ENCODE measurements at places on chromosomes 1 and 21.

DNA sequence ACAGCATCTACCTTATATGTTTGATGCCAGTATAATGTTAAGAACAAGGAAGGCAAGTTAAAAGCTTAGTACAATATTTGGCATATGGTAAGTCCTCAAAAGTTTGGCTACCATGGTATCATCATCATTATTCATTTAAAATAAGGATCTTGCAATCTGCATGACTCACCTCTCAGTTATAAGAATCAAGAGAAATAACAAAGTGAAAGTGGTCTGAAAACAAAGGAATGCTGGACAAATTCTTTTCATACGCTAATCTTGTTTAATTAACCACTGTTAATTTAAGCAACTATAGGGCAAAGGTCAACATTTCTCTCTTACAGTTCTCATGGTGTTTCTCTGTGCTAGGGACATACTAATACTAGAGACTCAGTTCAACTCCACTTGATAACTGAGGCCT lies 13.0 kb upstream of the CLDN19 start:
- DNase-seq = no peak

DNA sequence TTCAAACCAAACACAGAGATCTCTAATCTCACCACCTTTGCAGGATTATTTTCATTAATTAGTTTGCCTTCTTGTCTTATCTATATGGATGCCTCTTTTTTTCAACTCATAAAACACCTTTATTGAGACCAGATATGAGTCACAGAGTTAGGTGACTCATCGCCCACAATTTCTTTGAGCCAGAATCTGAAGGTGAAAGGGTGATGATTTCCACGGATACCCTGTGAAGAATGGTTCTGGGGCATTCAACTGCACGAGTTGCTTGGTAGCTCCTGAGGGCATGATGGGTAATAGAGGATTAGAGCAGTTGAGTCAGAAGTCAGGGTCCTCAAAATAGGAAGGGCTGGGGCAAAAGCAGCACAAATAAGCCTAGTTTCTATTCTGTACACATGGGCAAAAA lies 128.2 kb downstream of the TBX19 start:
- no peak for DNase-seq

DNA sequence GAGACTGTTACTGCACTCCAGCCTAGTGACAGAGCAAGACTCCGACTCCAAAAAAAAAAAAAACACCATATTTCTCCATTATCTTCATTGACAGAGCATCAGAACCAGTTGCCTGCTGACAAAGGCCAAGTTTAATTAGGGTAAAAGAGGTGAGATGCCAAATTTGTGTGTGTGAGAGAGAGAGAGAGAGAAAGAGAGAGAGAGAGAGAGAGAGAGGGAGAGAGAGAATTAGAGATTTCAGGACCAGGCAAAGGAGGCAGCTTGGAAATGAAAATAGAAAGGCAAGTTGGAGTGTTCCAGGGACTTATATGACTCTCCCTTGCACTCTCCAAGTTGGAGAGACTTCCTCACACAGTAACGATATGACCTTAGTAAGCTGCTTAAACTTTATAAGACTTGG lies 24.3 kb upstream of the UAP1 start:
- no peak for DNase-seq

- no peak for DNase-seq
Observed at GRCh38 chr1:3707298-3707938, 44.8 kb upstream of the CCDC27 start.

DNA sequence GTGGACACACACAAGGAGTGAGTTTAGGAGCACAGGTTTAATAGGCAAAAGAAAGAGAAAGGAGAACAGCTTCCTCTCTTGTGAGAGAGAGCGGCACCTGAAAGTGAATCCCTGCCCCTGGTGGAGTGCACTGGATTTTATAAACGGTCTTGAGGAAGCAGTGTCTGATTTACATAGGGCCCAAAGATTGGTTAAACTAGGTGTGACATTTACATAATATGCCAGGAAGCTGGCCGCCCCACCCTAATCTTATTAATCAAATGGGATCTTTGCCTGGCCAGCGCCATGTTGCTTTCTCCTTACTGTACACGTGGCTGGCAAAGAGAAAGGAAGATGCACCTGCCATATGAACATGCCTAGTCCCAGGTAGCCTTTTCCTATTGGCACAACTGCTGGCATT lies 38.7 kb downstream of the CFH start:
- no peak for DNase-seq

GRCh38 chr1:66349242-66349641 lies 184.7 kb upstream of the SGIP1 start:
- DNase-seq = no peak

Data from esophagus squamous epithelium (tissue), 5 donors.